Endothelial cell of umbilical vein (primary cell): ENCODE measurements at places on chromosomes 11 and 22. TPM values are rescaled to one million over a fixed set of nuclear protein-coding genes. Genes with fewer than 3 reads are reported as not detected.
A peak's percentile ranks its signal among the peaks of the same experiment; 100 is the strongest.

GRCh38 chr11:80441821-80442220 lies 1001.0 kb upstream of the TENM4 start:
- DNase-seq, result peak; percentile 68

MRE11 gene
- 22.0 and 25.3 TPM in 2 replicates for total RNA-seq

GRCh38 chr11:69721745-69722144 lies 17.9 kb upstream of the FGF19 start:
- no peak for DNase-seq

TMPRSS6 gene
- not detected in 2 replicates for total RNA-seq

TSKU gene
- total RNA-seq, result 16.2 and 22.5 TPM in 2 replicates
